ENCODE measurements at places on chromosomes 12 and 14.
A peak's percentile ranks its signal among the peaks of the same experiment; 100 is the strongest.

DNA sequence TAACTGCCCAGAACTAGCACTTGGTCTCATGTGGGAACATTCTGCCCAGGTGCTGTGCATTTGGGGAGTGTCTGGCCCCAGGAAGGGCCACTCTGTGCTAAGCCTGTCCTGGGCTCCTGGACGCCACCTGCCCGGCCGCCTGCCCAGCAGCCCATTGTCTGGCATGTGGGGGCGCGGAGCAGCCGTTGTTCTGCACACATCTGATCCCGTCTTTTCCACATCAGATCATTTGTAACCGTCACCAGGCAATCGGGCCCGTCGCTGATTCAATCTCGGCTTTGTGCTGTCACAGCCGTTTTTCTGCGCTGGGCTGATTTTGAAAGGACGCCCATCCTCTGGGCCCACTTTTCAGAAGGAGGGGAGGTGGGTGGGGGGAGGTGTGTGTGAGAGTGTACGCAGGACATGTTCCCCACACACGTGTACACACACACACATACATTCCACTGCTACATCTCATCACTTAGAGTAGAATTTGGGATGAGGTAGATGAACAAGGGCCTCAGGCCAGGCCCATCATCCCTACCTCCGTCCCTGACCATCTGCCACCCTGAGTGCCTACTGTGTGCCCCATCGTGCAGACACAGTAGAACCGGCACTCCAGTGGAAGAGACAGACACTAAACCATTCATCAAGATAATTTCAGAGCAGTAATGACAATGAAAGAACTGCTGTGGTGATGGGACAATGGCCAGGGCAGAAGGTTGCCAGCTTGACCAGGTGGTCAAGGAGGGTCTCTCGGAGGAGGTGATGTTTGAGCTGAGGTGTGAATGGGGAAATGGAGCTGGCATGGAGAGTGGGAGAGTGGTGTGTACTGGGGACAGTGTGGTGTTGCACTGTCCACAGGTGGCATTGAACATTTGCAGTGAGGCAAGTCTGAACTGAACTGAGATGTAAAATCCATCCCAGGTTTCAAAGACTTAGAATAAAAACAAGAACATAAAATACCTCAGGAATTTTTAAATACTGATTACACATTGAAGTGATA is 19.0 kb downstream of the FAM222A start:
- no peak for DNase-seq

DNA sequence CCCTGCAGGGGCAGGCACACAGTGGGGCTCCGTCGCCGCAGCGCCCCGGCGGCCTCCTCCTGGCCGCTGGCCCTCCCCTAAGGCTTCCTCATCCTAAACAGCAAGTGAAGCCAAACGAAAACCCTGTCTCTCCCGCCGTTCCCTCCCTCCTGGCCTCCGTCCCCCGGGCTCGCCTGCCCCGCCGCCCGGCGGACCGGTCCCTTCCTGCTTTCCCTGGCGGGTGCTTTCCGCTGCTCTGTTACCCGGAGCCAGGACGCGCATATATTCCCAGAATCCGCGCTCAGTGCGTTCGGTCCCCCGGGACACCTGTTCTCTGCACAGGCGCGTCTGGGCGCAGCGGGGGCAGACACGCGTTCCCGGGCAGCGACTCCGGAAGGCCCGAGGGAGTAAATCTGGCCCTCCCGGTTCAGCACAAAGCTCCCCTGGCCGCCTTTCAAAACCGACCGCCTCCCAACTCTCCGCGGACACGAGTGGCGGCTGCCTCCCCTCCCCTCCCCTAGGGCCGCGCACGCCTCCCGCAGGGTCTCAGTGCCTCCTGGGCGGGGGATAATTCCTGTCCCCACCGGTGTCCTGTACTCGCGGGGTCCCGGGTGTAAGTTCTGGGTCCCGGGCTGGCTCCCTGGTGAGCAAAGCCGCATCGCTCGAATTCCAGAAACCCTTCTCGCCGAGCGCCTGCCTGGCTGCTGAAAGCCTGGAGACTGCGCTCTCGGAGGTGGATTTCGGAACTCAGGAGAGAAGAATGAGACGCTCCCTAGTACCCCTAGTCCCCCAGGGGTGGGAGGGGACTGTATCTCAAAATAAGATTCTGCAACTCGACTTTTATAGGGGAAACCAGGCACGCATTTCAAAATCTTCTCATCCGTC is 21.4 kb upstream of the CEP170B start:
- DNase-seq, result peak; percentile 94

DNA sequence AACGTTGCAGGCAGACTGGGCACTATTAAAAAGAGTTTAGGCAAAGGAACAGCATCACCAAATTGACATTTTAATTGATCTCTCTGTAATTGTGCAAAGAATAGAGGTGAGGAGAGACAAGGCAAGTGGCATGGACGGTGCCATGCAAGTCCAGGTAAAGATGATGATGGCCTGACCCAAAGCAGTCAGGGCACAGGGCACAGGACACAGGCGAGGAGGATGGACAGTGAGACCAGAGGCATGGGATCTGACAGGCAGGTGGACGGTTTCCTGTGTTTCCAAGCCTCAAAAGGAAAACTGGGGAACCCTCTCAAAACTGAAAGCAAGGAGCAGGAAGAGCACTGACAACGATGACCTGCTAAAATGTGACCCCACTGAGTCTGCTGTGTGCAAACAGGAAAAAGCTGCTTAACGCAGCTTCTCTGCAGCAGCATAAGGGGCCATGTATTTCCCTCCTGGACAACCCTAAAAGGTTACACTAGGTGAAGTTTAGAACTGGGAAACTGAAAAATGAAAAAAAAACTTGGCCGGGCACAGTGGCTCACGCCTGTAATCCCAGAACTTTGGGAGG is 50.9 kb downstream of the CLIP1 start:
- no peak for DNase-seq

DNA sequence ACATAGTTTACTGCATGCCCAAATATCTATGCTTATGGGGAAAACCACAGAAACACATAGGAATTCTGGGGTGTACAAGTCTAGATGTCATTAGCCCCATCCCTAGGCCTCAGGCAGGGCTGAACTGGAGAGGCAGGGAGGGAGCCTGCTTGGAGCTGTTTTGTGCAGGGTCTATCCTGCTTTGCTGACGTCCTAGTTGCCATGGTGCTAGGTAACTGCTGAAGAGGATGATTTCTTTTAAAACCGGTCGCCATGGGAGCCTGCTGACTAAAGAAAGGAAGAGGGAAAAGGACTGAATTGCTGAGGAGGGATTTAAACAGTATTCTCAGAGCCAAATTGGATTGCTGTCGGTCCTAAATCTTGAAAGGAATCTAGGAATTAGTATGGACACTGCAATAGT is 10.7 kb downstream of the GPR19 start:
- DNase-seq, result peak; percentile 89

GRCh38 chr12:113039911-113040445 is 16.6 kb upstream of the DTX1 start:
- no peak for DNase-seq

DNA sequence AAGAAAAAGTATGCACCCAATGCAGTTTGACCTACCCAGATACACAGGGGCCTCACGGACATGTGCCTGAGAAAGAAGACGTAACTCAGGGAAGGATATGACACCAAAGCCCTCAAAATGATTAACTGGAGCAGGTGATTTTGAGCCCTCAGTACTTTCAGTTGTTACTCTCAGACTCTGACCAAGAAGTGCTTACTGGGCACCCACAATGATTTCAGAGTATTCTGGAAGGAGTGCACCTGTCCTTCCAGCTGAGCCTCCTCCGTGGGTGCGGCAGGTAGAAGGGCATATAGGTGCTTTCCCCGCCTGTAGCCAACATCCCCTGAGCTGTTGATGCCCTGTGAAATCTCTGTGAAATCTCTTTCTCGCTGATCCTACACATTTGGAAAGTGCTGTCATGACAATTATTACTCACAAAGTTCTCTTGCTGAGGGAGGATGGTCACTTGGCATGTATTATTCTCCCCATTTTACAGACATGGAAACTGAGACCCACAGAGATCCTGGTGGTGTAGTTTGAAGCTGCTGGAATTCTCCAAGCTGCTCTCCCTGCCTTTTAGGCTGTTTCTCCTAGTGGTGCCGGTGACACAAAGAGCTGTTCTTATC is 154.3 kb upstream of the CCND2 start:
- DNase-seq, result no peak

DNA sequence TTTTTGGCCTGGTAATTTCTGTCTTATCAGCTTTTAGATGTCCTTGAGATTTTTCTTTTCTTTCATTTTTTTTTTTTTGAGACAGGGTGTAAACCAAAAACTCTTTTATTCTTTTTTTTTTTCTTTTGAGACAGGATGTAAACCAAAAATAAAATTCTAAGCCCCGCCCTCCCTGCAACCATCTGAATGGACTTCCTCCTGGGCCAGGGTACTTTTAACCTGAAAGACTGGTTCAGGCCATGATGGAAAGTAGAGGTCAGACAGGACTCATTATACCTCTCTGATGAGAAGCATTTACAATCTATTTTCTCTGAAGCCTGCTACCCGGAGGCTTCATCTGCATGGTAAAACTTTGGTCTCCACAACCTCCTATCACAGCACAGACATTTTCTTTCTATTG is 33.5 kb upstream of the TCL1B start:
- DNase-seq, result no peak

DNA sequence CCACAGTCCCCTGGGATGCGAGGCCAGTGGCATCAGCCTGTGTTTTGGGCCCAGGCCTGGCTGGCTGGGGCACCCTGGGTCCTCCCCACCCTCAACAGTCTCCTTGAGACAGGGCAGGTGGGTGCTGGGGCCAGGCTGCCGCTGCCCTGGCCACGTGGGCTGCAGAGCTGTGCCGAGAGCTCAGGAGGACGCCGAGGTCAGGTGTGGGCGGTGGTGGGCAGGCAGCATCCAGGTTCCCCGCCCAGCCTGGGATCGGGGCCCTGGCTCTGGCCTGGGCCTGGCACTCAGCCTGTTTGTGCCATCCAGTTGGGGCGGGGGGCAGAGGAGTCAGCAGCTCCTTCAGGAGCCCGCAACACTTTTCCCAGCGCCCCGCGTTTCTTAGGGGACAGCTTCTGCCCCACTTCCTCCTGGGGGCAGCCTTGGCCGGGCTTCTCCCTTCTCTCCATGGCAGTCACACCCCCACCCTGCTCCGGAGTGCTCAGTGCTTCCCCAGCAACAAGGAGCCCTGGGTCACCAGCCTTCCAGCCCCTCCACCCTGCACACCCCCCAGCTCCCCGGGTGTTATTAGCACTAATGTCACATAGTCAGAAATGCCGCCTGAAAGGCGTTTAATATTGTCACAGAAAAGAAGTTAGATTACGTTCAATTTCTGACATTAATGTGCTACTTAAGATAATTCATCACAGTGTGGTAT is 30.8 kb downstream of the KIF26A start:
- no peak for DNase-seq

DNA sequence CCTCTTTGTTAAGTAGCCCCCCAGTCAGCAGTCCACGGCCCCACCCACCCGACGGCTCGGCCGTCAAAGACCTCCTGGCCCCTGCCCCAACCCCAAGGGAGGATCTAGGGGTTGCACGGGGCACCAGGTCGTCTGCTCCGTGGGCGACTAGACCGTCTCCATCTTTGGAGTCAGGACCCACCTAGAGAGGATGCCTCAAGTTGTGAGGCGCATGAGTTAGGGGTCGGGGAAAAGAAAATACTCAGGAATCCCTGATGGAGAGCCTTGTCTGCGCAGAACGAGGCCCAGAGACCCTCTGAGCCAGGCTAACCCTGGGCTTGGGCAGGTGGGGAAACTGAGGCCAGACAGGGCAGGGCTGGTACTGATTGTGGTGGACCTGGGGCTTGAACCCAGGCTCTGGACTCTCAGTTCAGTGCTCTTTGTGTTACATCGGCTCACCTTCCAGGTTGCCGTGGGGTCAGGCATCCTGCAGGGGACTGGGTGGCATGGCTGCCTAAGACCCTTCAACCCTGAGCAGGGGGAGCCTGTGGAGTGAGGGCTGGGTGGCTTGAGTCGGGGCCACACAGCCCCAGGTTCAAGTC is 839 bp downstream of the OTUB2 start:
- DNase-seq, result peak; percentile 42

DNA sequence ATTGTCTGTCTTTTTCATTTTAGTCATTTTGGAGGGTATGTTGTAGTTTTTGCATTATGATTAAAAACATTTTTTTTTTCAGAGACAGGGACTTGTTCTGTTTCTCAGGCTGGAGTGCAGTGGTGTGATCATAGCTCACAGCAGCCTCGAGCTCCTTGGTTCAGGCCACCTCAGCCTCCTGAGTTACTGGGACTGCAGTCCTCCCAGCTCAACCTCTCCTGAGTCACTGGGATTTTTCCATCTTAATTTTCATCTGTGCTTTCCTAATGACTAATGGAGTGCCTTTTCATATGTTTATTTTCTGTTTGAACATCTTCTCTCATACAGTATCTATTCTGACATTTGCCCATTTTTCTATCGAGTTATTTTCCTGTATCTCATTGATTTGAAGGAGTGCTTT is 52.6 kb downstream of the DYRK2 start:
- no peak for DNase-seq

GRCh38 chr14:42322531-42323284 is 716.0 kb downstream of the LRFN5 start:
- DNase-seq, result no peak

DNA sequence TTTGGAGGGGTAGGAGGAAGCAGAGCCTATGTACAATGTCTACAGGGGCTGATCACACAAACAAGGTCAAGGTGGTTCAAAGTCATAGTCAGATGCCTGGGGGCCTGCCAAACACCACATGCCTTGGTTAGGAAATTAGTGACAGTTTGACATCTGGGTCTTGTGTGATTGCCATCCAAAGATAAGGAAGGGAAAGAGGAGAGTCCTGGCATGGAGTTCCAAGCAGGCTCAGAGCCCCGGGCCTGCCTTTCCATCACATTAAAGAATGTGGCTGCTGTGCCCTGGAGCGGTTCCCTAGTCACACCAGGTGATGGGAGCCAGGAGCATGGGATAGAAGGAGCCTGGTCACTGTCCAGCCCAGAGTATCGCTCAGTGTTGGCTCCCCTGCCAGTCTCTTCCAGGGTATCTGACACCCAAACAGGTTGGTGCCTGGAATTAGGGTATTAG is 53.6 kb upstream of the BCL2L14 start:
- no peak for DNase-seq

DNA sequence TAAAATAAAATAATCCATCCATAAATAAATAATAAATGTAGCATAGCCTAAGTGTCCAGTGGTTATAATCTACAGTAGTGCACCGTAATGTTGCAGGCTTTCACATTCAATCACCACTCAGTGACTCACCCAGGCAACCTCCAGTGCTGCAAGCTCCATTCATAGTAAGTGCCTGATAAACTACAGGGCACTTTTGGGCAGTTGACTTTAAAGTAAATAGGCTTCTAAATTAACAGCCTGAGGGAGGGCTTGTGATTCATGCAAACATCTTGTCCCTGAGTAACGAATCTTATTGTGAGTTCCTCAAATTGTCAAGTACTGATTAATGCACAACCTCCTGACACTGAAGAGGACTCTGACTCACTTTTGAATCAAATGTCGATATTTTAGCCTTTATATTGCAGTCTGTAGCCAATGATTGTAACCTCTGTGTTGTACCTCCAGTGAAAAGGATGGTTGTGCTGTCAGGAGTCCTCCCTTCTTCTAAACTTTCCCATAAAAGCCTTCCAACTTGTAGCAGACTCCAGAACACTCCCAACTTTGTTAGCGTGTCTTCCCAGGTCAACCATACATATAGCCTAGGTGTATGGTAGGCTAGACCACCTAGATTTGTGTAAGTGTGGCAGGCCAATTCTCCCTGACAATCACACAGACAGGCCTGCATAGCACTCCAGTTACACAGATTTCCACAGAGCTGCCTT is 55.0 kb upstream of the BICD1 start:
- DNase-seq, result no peak

- no peak for DNase-seq
These were observed 42.8 kb upstream of the PTPRQ start for GRCh38 chr12:80401191-80401590.
